ENCODE measurements at places on chromosomes 6 and 20.
A peak's percentile ranks its signal among the peaks of the same experiment; 100 is the strongest.

GRCh38 chr6:55014321-55015088 lies 159.8 kb upstream of the HCRTR2 start:
- DNase-seq = no peak

- DNase-seq = no peak
Observed at GRCh38 chr6:124546601-124547000, 415.6 kb upstream of the RNF217 start.

DNA sequence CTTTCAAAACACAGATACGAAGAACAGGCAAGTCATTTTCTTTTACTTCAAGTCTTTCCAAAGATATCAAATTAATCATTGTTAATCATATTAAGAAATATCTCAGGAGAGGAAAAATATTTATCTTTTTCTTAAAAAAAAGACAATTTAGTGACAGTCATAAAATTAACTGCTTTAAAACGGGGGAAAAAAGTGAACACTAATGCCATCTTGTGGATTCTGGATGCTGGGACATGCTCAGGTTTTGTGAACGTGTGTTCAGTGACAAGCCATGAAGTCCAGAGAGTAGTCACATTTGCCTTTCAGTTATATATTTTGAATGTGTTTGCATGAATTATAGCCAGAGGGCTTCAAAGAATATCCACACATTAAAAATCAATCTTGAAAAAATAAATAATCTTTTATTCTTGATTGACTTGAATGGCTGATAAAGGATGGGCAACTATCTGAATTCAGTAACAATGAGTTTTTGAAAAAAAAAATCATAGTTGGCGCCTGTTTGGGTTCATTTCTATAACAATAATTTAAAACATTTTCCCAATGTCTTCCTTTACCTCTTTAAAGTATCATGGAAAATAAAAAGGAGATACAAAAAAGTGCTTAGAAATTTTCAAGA lies 74.7 kb upstream of the NOX3 start:
- peak; percentile 30 for DNase-seq

DNA sequence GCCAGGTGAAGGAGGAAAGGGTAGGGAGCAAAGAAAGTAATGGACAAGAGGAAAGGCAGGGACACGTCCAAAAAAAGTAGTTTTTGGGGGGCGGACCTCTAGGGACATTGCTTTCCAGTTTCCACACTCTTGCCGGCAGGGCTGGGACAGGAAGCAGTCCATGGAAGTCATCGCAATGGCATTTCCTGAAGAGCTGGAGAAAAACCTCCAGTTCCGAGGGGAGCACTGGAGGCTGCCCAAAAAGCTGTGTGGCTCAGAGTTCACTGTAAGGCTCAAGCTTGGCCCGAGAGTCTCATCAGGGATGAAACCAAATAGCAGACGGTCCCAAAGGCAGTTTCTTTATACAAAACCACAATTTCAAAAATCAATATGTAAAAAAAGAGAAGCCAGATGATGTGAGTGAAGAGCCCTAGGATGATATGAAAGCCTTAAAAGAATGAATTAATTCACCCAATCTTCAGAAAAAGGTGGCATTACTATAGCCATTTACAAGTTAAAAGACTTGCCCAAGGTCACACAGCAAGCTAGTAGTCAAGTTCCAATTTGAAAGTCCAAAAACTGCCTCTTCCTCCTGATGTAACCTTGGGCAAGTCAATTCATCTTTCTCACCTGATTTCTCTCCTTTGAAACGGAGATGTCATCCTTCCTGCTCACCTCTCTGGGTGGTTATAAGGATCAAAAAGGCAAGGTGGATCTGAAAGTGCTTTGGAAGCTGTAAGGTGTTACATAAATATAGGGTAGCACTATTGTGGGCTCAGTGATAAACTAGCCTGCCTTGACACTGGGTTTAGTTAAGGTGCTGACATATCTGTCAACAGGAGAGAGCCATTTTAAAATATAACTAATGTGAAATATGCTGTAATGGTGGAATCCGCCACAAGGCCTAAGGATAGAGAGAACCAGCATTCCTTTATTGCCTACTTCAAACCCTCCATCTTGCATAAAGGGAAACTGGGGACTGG lies 9.1 kb downstream of the BCL2L1 start:
- no peak for DNase-seq

DNA sequence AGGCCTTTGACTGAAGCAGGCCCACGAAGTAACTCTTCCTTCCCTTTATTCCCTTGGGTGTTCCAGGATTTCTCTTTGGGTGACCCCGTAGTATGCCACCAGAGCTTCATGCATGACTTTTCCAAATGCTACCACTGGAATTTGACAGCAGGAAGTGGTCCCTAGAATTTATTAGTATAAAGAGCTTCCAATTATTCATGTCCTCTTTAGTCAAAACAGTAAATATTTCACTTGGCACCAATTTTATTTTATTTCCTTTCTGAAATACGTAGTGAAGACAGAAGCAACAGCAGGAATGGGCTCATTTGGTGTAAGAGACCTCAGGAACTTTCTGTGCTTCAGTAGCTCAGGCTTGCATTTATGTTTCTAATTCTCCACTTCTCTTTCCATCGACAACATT lies 151.3 kb downstream of the LCA5 start:
- no peak for DNase-seq

- no peak for DNase-seq
Observed at GRCh38 chr20:17969884-17970409, 1.1 kb downstream of the MGME1 start.
